Stimulated activated CD8-positive, alpha-beta memory T cell treated with anti-CD3 and anti-CD28 coated beads, Interleukin-12 subunit alpha, Interleukin-12 subunit beta, amount 100 ng/mL, for 1 hour (primary cell): ENCODE measurements at places on chromosomes 11 and 22.

GRCh38 chr11:109422870-109423465, 978 bp downstream of the C11orf87 start:
- DNase-seq: no peak

- no peak for DNase-seq
These were observed 7.5 kb downstream of the SERPIND1 start for GRCh38 chr22:20781272-20781990.

DNA sequence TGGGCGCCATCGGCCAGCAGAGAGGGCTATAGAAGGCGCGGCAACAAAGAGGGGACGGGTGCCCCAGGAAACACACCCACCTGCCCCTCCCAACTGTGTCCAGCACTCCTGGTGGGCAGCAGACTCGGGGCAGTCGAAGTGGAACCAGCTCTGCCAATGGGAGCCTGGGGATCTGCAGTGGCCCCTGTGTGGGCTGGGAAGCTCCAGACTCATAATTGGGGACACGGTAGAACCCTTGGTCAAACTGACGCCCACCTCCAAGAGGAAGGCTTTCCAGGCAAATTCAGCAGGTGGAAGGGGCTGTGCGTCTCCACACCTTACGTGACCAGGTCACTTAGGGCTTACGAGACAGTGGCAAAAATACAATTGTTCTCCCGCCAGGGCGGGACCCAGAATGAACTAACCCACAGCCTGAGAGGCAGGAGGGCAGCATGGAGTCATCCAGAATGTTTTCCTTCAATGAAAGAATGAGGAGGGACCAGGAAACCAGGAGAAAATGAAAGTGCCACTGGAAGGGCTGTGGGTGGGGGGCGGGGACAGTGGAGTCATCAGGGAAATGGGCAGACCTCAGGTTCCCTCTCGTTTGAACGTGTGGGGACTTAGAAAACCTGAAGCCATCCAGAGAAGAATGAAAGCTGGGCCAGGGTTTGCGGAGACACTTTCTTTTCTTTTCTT, 53.2 kb upstream of the SHANK2 start:
- DNase-seq: no peak

DNA sequence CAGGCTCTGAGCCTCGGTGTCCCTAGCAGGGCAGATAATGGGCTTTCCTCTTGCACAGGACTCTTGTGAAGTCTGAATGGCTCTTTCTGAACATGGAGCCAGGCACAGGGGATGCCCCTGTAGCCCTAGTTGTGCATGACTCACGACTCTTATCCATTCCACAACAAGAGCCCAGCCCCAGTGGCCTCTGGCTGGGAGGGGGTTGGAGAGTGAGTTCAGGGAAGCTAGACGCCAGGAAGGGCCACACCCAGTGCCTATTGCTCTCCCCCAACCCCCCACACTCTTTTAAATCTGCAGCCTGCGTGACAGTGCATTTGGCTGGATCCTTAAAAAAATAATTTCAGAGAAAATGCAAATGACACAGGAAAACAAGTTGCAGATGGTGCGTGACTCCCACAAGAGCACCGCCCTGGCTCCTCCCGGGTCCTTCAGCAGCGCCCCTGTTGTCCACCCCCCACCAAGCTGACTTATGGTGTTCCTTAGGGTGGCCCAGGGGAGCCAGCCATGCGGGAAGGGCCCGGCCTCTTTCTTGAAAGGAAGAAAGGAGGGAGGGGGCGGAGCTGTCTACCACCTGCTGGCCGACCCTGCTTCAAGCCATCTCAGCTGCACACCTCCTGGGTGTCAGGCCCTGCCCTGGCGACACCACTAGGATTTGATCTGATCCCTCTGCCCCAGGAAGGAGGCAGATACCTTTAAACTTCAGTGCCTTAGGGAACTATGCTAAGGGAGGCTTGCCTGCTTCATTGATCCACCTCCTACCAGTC, 74.7 kb downstream of the MN1 start:
- DNase-seq: no peak

GRCh38 chr22:26952004-26952403, 294.6 kb downstream of the MIAT start:
- DNase-seq: no peak

GRCh38 chr11:16297332-16297731, 59.0 kb downstream of the SOX6 start:
- no peak for DNase-seq

DNA sequence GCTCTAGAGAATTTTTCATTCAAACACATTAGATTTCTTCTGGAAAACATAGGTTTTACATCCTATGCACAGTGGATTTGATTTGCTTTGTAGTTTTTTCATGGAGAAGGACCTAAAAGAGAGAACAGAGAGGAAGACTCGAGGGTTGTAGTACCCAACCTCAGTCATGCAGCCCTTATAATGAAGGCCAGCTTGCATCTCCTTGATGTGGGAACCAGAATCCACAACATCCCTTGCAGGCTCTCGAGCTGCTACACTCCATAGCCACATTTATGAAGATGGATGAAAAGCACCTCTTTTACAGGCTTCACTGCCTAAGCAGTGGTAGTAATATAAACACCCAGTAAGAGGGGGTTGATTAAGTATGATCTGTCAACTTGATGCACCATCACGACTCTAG, 9.5 kb upstream of the OR5B12 start:
- DNase-seq: no peak

DNA sequence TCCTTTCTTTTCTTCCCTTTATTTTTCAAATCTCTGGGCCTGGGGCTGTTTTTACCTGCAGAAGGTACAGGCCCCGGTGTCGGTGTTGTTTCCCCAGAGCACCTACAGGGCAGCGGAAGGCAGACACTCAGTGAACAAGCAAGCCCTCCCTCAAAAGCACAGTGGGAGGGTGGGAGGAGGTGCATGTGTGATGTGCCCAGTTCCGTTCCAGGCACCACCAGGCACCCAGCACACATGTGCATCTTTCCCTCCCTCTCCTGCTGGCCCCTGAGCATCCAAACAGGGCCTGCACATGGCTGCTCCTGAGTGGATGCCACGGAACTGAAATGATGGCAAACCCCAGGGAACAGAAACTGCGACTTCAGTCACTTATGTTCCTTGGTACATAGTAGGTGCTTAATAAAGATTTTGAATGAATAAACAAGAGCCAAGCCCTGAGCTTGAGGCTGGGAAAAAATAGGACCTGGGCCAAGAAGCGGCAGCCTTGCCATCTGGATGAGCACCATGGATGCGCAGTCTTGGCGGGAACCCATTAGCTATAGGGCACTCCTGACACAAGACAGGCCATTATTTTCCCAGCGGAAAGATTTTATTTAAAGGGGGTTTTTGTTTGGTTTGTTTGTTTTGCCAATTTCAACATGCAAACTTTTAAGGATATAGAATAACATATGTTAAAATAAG, 47.8 kb downstream of the ARRB1 start:
- DNase-seq: no peak

- no peak for DNase-seq
These were observed 7.5 kb upstream of the IL17RA start for GRCh38 chr22:17077255-17077654.

DNA sequence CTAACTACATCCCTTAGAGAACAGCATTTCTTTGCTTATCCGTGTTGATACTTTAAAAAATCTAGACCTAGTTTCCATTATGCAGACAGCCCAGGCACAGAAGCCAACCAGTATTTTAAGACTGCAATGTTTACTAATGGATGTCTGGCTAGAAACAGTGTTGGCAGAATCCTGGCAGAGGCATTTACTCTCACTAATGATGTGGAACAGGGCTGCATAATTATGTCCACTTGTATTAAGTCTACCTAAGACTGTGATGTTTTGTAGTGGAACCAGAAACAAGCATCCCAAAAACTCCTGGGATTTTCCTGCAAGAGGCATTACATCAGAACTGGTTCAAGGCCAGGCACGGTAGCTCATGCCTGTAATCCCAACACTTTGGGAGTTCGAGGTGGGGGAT, 50.2 kb upstream of the PICALM start:
- DNase-seq: no peak

GRCh38 chr11:109762546-109762945, 330.6 kb upstream of the ZC3H12C start:
- DNase-seq: no peak

DNA sequence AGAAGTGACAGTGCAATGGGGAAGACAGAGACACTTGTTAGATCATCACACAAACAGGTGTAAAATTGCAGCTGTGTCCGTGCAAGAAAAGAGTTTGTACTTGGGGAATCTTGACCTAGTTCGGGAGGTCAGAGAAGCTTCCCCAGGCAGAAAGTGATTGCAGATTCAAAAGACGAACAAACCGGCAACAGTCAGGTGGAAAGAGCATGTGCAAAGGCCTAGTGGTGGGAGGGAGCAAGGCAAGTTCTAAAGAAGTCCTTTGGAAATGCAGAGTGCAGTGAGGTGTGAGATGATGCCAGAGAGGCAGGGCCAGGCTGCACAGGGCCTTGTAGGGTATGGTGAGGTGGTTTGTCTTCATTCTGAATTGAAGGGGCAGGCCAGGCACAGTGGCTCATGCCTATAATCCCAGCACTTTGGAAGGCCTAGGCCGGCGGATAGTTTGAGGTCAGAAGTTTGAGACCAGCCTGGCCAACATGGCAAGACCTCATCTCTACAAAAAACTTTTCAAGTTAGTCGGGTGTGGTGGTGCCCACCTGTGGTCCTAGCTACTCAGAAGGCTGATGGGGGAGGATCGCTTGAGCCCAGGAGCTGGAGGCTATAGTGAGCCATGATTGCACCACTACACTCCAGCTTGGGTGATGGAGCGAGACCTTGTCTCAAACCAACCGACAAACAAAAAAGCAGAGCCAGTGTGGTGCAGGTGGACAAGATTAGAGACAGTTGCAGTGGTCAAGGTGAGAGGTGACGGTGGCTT, 1.9 kb upstream of the ESS2 start:
- DNase-seq: no peak

GRCh38 chr11:12784445-12784844, 110.2 kb downstream of the TEAD1 start:
- no peak for DNase-seq

DNA sequence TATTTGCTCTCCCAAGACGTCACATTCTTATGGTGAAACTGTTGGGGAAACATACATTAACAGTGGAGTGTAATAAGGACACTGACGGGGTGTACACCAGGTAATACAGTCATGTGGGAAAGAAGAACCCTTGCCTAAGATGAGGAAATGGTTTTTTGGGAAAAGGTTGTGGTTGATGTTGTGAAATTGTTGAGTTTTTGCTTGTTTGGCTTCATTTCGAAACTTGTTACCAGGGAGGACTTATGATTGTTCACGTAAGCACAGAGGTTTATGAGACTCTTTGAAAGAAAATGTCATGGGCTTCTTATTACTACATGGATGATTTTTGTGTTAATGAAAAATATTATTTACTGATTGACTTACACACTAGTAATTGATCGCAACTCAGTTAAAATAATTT, 16.8 kb downstream of the ANO3 start:
- DNase-seq: no peak
